Stimulated activated CD4-positive, alpha-beta T cell treated with anti-CD3 and anti-CD28 coated beads, Interleukin-1b, Interleukin-23, amount 100 ng/mL, for 1 hour (primary cell): ENCODE measurements at places on chromosomes 5 and 9.

GRCh38 chr5:36607838-36608783, 1.7 kb downstream of the SLC1A3 start:
- no peak for DNase-seq

- no peak for DNase-seq
Observed at GRCh38 chr9:121607434-121608167, 43.8 kb upstream of the DAB2IP start.

DNA sequence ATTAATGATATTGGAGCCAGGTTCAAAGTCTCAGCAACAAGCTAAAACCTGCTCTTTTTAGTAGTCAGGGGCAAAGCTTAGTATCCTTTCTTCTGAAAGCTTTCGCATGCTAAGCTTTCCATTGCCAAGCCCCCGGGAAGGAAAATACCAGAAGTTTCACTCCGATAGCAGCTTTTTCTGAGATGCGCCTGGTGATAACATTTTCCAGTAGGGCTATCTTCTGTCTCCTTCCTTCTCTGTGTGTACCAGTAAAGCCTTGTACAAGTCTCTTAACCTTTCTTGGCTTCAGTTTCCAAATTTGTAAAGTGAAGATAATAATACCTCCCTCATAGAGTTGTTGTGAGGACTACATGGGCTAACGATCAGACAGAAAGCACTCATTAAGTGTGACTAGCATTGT, 36.7 kb downstream of the DOCK8 start:
- no peak for DNase-seq

GRCh38 chr5:38944282-38944681, 98.5 kb downstream of the OSMR start:
- DNase-seq, result no peak

GRCh38 chr9:6782345-6782744, 24.6 kb downstream of the KDM4C start:
- DNase-seq, result no peak

DNA sequence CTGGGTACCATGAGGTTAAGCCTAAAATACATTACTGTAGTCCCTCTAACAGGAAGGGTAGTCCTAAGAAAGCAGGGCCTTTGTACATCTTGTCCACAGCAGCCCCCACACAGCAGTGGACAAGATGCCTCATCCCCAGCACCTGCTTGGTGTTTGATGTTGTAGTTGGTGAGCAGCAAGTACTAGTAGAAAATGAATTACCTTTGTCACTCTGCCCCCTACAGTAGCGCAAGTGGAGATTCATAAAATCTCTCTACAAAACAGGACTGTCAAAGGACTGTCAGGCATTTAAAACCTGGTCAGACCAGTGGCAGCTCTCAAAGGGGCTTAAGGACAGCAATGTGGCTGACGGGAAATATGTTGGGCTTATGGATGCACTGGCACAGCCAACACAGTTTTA, 122.5 kb downstream of the TMEM174 start:
- no peak for DNase-seq

- DNase-seq, result no peak
Observed at GRCh38 chr9:135992486-135993408, 31.6 kb upstream of the UBAC1 start.

DNA sequence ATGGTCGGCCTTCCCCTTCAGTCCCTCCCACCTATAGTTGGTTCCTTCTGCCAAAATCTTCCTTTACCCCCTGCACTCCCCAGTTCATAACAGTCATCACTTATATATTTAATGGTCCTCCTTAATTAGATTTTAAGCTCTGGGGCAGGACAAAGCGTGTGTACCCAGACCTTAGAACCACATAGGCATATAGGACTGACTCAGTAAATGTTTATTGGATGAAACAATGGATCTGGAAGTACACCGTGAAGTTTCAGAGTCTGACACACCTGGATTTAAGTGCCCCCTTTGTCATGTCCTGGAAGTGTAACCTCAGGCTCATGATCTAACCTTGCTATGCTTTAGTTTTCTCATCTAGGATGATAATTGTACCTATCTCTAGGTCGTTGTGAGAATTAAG, 32.0 kb downstream of the STARD4 start:
- DNase-seq, result no peak

DNA sequence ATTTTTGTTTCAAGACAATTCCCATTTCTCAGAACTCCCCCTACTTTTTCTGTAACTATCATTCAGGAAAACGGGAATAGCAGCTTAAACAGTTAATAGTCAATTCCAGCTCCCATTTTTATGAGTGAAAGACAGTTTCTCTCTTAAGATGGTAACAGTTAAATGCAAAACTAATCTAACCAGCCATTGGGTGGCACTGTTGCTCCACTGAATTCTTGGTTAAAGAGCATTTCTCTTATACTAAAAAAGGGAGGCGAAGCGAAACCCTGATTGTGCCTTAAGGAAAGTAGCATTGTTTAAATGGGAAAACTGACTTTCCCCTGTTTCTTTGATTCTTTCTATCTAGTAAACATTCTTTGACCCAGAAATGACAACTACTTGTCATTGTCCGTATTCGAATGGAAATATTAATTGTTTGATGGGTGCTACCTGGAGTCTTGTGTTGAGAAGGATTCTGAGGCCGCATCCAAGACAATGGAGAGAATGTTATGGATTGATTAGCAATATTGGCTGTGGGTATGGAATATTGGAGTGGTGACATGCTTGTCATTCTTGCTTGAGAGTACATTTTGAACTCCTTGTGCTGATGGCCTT, 507.8 kb downstream of the MAT2B start:
- no peak for DNase-seq

- DNase-seq, result no peak
Observed at GRCh38 chr5:123033157-123033671, 3.3 kb downstream of the PPIC start.

- no peak for DNase-seq
Observed at GRCh38 chr9:127660886-127661741, 45.7 kb upstream of the CFAP157 start.

DNA sequence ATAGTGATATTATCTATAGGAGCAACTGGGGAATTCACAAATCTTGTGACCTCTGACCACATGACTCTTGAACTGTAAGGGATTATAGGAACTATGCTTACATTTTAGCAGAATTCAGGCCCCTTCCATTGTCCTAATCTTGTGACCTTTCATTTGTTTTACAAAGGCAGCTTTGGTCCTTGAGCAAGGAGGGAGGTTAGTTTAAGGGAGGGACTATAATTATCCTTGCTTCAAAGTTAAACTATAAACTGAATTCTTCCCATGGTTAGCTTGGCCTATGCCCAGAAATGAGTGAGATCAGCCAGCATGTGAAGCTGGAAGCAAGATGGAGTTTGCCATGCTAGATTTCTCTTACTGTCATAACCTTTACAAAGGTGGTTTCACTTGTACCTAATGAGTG, 51.2 kb downstream of the TARS1 start:
- no peak for DNase-seq

- DNase-seq, result no peak
Observed at GRCh38 chr5:170738840-170739239, 44.7 kb upstream of the GABRP start.

DNA sequence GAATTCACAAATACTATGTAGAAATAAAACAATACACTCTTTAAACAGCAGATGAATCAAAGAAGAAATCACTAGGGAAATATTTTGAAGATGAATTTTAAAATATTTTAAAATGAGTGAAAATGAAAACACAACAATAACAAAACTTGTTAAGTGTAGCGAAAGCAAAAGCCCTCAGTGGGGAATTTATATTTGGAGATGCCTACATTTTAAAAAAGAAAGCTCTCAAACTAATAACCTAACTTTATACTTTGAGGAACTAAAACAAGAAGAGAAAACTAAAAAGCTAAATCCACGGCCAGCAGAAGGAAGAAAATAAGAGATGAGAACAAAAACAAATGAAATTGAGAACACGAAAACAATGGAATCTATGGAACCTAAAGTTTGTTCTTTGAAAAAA, 22.7 kb downstream of the SPDL1 start:
- DNase-seq, result no peak

- no peak for DNase-seq
Observed at GRCh38 chr5:102815084-102815483, 60.0 kb downstream of the PAM start.

GRCh38 chr5:54009357-54009756, 301.0 kb downstream of the ARL15 start:
- DNase-seq, result no peak

- DNase-seq, result no peak
Observed at GRCh38 chr5:59321642-59322041, 571.9 kb downstream of the PDE4D start.

DNA sequence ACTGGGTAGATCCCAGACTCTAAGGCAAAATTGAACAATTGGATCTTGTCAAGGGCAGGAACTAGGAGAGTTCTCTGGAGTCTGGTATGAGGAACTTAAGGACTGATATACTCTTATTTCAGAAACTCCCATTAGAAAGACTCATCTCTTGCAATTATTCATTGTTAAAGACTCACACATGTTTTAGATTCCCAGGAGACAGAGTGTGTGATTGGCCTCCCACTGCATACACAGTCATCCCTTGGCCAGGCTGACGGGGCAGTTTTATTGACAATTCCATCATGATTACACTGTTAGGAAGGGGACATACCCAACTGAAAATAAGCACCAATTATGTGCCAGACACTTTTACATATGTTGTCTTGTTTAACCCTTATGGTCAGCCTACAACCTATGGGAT, 347.2 kb downstream of the DMAC1 start:
- DNase-seq, result no peak
